ENCODE measurements at places on chromosomes 6 and 20. TPM values are rescaled to one million over a fixed set of nuclear protein-coding genes. Genes with fewer than 3 reads are reported as not detected.

TAB2 gene
- 57.7 TPM for total RNA-seq

CD83 gene
- total RNA-seq: 1.3 TPM

DNA sequence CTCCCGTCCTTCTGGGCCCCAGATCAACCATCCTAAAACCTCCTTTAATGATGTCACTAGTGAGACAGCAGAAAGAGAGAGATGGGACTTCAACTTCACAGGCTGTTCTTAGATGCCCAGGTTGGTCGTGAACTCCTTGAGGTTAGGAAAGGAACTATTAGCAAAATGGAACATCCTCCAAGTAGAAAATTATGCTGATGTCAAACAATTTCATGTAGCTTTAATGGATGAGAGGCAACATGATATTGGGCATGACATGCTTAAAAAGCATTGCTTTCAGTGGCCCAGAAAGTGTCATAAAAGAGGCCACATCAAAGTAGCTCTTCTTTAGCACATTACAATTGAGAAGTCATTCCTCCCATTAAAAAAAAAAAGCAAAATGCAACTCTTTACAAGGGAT, 248.1 kb downstream of the PTPRT start:
- no peak for DNase-seq

- DNase-seq: no peak
Observed at GRCh38 chr20:22905658-22906057, 129.5 kb upstream of the SSTR4 start.

- no peak for DNase-seq
Observed at GRCh38 chr6:1503811-1504210, 105.9 kb upstream of the FOXC1 start.

Measured in left colon (tissue), 2 donors.